GM23338 (cell line): ENCODE measurements at places on chromosomes 4 and X. TPM values are rescaled to one million over a fixed set of nuclear protein-coding genes. Genes with fewer than 3 reads are reported as not detected.

DNA sequence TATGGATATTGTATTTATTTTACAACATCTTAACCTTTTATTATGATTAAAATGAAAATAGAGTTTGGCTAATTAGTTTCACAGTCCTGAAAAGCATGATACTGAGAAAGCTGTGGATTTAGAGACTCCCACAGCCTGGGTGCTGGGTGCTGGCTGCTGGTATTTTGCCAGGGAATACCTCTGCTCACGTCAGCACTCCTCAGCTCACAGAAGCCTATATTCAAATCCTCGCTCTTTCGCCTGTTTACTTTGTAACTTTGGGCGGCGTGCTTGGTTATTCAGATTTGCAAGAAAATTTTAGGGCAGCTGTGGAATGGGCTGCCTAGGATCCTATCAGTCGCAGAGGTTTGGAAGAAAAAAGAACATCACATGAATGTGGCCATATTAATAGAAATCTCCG, 261.8 kb downstream of the DCTD start:
- H3K27me3 ChIP-seq = no peaks in the 10 kb centered on the region

- H3K36me3 ChIP-seq = no peaks in the 10 kb centered on the region
- DNase-seq = no peak
- H3K27ac ChIP-seq = no peak overlapping the region
Measured at GRCh38 chrX:71118985-71119535, 664 bp downstream of the MED12 start.

GRCh38 chrX:69139516-69139915, 25.7 kb downstream of the PJA1 start:
- no peaks in the 10 kb centered on the region for H3K27me3 ChIP-seq
- peaks cover 6% of the 10 kb centered on the region for H3K4me1 ChIP-seq
- no peak overlapping the region for H3K4me3 ChIP-seq
- DNase-seq = no peak

CCDC160 gene
- total RNA-seq = 2.4 and 2.7 TPM in 2 replicates
